ENCODE measurements at places on chromosomes 7 and 10.

DNA sequence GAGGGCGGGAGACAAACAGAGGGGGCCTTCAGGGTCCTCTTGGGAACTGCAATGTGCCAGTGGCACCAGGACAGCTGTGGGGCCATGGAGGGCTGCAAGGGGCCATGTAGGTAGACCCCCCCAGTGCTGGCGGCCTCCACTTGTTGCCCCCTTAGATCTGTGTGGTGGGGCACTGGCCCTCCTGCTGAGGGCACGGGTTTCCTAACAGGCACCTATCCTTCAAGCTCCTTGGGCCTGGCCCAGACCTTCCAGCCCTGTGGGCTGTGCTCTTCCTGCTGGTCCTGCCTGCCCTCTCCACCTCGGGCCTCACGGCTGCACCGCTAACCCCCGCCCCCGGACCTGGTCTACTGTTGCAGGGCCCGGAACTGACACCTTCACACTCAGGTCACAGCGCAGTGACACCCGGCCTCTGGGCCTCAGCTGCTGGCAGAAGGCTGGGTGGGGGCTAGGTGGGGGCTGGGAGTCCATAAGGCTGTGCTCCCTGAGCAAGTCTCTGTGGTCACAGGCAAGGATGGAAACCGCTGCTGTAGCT, 12.6 kb downstream of the RASGEF1A start:
- no peak for DNase-seq

- no peak for DNase-seq
Observed at GRCh38 chr10:51689536-51689935, 9.9 kb downstream of the CSTF2T start.

- DNase-seq: no peak
Observed at GRCh38 chr7:13093160-13093559, 405.7 kb downstream of the ARL4A start.

DNA sequence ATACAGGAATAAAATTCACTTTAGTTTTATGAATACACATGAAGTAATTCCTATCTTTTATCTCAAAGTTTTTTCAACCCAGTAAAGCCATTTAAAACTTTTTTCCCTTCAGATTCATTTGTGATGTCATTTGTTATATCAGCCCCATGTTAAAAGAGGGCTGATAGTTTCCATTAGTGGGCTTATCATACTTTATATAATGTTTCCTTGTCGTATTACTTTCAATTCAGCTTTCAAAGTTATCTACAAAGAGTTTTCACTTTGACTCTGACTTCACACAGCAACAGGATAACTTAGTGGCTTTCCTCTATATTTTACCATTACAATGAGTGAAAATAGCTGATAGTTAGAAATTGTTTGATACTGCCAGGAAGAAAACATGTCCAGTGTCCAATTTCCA, 484.8 kb downstream of the SUGCT start:
- no peak for DNase-seq

DNA sequence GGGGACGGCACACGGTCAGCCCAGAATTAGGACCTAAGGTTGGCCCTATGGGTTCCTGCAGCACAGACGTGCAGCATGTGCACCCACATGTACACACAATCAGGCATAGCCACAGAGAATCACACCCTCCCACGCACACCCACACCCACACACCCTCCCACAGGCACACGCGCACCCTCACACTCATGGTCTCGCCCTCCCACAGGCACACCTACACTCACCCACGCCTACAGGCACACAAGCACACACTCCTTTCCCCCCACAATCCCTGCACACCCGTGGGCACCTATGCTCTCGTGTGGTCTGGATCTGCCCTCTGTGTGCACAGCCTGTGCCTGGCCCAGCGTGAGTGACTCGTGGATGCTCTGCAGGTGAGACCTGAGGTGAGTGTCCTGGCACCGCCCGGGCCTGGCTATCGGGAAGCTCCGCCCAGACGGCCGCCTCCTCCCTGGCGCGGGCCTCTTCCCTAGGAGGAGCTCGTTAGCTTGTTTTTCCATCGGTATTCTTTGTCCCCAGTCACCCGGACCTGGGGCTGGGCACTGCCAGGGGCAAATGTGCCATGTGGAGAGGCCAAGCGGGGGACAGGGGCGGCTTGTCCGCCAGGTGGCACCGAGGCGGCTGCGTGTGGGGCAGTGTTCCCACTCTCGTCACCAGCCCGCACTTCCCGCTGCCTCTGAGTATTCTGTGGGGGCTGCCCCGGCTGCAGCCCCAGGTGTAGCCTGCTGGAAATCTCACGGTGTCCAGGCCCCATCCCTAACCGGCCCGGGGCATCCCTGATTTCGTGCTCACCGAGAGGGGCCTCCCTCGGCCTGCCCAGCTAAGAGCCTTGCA, 110.2 kb upstream of the FAM20C start:
- DNase-seq: no peak

DNA sequence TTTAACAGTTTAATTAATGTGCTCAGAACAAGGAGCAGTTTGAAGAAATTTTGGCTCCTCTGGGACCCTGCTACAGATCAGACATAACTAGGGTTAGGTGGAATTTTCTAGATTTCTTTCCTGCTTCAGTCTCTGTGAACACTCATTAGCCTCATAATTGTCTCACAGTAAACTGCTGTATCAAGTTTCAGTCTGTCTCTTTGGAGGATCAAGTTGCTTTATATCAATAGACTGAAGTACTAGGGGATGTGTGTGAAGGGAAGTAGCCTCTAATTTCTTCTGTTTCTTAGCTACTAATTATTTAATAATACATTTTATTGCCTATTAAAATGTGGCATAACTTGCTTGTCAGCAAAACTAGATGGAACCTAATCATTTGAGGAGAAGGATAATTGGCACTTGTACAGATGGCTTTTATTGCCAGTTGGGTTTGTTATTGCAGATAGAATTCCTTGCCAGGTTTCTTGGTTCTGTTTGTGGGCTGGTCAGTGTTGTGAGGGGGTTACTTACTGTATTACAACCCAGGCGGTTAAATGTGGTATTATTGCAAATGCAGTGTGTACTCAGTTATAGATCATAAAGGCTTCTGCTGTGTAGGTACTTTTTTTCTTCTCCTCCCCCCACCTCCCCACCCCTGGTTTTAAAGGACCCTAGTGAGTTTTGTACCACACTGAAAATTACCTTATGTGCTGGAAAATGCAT, 758.0 kb downstream of the AUTS2 start:
- DNase-seq: no peak

DNA sequence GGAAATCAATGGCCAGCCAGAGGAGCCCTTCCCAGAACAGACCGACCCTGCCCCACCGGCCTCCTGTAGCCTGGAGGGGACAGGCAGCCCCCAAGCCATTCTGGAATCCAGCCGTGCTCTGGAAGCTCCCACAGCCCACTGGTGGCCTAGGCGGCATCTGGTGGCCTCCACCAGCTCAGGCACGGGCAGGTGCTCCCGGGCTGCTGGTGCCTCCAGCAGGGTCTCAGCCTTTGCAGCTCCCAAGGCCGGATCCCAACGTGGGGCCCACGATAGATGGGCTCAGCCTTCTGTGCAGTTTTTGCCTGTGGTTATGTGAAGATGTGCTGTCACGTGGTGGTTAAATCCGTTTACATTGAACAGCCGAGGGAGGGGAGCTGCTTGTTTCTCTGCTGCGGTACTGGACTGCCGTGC, 44.4 kb downstream of the JAKMIP3 start:
- no peak for DNase-seq

DNA sequence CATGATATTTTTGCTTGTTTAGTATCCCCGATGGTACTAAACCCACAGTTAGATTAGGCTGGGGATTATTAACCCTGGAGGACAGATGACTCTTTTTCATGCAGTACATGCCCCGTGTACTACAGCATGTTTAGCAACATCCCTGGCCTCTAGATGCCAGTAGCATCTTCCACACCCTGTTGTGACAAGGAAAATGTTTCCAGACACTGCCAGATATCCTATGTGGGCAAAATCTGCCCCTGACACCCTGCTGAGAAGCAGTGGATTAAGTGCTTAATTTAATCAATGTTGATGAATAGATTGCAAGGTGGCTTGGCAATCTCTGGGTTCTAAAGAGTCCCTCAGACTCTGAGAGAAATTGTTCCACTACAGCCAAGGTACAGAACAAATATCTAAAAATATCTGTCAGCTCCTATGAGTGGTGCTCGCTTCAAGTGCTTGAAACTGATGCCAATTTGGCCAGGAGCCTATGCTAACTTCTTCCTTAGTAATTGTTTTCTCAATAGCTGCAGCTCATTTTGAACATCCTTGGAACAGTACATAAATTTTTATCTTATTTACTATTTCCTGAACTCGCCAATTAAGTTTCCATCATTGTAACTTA, 247.0 kb downstream of the SORCS1 start:
- no peak for DNase-seq

- no peak for DNase-seq
Observed at GRCh38 chr10:122245136-122245535, 26.0 kb upstream of the BTBD16 start.

DNA sequence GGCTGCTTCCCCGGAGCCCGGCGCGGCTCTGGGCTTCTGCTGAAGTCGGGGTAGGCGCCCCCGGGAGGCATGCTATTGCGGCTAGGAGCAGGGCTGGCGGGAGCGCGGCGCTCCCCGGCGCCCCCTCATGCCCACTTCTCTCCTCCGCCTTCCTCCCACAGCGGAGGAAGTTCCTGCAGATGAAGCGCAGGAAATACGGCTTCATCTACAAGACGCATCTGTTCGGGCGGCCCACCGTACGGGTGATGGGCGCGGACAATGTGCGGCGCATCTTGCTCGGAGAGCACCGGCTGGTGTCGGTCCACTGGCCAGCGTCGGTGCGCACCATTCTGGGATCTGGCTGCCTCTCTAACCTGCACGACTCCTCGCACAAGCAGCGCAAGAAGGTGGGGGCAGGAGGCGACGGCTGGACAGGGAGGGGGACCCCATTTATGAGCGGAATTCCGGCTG, 479 bp downstream of the CYP26A1 start:
- DNase-seq: no peak

DNA sequence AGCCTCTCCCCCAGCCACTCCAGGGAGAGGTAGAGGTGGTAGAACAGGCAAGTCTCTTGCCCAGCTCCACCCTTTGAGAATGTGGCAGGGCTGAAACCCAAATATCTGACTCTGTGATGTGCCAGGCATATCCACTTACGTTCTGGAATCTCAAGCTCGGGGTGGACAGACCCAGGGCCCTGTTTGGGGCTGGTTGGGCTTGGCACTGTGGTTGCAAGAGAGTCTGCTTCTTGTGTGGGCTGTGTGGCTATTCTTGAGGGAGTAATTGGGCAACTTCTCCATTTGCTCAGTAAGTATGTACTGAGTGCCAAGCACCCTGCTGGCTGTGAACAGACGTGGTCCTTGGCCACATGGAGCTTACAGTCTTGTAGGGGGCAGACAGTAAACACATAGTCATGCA, 4.7 kb downstream of the UBTD1 start:
- no peak for DNase-seq

- no peak for DNase-seq
Observed at GRCh38 chr7:130096243-130096827, 26.0 kb downstream of the KLHDC10 start.

GRCh38 chr10:72738486-72738885, 46.5 kb downstream of the MCU start:
- DNase-seq: no peak

DNA sequence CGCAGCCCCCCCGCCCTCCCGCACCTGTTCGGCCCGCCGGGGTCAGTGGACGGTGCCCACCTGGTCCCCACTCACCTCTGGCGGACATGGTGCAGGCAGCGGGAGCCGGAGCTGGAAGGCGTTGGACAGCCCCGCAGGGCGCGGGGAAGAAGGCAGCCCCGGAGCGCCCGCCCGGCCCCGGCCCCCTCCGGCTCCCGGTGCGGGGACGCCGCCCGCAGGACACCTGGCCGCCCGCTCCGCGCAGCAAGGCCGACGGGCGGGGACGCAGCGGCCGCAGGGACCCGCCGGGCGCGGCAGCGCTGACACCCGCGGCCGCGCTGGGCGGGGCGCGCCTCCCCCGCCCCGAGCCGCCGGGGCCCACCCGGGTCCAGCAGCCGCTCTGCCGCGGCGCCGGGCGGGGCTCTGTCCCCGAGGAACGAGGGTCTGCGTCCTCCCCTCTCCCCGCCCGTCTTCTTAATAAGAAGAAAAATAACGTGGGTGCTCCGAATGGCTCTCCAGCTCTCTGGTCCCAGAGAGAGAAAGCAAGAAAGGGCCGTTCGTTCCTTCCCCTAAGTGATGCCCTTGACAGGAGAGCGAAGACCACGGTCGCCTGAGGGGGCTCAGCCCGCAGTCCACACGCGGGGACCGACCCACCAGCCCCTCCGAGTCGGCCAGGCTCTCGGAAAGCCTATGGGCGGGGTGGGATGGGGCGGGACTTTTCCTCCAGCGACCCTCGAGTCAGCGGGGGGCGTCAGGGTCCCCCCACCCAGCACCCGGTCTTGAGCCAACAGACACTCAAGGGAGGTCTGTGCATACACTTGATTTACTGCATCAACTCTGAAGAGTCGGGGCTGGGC, 53.4 kb upstream of the FHIP2A start:
- no peak for DNase-seq

DNA sequence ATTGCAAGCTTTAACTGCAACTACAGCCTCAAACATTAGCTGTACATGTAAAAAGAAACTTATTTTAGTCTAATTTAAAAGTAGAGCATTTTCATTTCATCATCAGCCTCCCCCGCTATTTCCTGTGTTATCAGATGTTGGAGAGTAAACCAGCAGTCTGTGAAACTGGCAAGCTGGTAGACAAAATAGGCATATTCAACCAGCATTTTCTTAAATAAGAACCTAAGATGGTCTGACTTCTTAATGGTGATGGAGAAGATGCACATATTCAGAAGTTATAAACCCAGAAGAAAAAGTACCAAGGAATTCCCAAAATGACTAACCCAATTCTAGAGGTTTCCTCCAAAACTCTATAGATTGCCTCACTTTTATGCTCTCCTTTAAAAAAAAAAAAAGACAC, 24.9 kb downstream of the PIK3AP1 start:
- DNase-seq: no peak

DNA sequence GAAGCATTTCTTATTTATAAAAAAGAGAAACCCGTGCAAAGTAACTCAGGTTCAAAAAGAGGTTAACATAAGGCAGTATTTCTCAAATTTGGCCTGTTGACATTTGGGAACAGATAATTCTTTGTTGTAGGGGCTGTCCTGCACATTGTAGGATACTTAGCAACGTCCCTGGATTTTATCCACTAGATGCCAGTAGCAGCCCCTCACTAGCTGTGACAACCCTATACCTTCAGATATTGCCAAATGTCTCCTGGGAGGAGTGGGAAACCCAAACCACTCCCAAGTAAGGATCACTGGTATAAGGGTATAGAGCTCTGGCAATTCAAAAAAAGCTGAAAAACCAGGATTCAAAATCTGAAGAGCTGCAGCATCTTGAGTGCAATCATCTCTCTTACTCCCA, 202.3 kb upstream of the PRKCQ start:
- DNase-seq: no peak

- DNase-seq: no peak
Observed at GRCh38 chr7:102837802-102838201, 75.0 kb upstream of the LRRC17 start.

DNA sequence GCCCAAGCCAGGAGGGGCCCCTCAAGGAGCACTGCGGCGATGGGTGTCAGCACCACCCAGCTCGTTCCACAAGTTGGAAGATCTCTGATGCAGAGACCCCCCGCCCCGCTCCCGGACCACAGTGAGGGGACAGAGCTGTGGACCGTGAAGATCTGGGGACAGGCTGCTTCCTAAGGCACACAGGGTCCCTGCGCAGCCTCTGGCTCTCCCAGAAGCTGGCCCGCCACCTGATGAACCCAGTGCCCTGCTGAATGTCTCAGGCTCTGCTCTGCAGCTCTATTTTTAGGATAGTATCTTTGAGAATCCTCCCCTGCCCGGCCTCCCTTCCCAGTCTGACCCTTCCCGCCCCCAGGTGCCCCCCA, 29.7 kb downstream of the GBX1 start:
- DNase-seq: no peak
